ENCODE measurements at places on chromosomes 7 and 10.

- peak; percentile 5 for DNase-seq
These were observed 72.8 kb downstream of the CCNY start for GRCh38 chr10:35409094-35409582.

- no peak for DNase-seq
These were observed 491.4 kb downstream of the PLXNA4 start for GRCh38 chr7:132084776-132085388.

DNA sequence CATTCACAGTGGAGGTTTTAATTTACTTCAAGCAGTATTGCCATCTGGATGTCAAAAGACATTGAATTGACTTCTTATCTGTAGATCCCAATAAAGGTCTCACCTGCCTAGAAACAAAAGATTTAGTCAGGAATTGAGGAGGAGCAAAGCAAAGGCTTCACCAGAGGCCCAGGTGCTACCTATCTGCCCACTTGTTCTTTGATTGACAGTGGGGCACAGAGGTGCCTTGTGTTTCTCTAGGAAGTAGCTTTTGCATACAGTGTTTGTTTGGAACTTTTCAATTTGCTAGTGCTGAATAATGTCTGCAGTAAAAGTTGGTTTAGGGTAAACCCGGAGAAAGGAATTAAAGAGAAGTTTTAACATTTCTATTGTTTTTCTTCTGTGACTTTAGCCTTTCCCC, 40.4 kb downstream of the AUTS2 start:
- DNase-seq = no peak

DNA sequence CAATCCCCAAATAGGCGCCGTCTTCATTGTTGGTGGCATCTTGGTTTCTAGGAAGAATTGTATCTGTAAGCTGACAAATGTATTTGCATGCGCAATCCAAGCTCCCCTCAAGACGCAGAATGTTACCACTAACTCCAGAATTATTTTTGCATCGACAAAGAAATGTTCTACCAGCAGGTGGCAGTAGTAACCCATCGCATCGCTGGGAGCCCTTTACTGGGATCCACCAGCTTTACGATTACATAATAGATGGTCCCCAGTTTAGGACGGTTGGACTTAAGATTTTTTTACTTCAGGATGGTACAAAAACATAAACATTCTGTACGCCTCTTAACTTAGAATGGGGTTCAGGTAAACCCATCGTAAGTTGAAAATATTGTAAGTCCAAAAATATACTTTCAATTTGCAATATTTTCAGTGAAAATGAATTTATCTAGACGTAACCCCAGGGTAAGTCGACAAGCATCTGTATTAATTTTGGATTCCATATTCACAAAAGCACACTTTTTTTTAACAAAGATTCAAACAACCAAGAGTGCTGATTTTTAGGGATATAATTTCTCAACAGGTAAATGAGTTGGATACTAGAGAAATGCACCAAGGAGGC, 114.0 kb upstream of the COBL start:
- no peak for DNase-seq

GRCh38 chr7:1899196-1899595, 229.1 kb downstream of the ELFN1 start:
- DNase-seq = no peak

GRCh38 chr10:99527526-99528493, 4.9 kb upstream of the NKX2-3 start:
- DNase-seq = no peak

- DNase-seq = no peak
These were observed 132.5 kb downstream of the WDR37 start for GRCh38 chr10:1188558-1189135.

- DNase-seq = no peak
These were observed 38.5 kb upstream of the PSMG3 start for GRCh38 chr7:1608318-1608717.

GRCh38 chr7:101590663-101591435, 38.2 kb downstream of the MYL10 start:
- DNase-seq = no peak

- DNase-seq = no peak
These were observed 23.1 kb downstream of the MDFIC start for GRCh38 chr7:114944745-114945625.

GRCh38 chr7:128309976-128310375, 33.7 kb downstream of the RBM28 start:
- no peak for DNase-seq

- DNase-seq = no peak
These were observed at the start of gene CHST15 for GRCh38 chr10:124092860-124093773. CHST15 (minus strand) TSS chr10:124093598; CDS start chr10:124046212, 47,386 bp downstream.

GRCh38 chr10:43229208-43230061, 37.4 kb downstream of the RASGEF1A start:
- no peak for DNase-seq

GRCh38 chr7:133295484-133295883, 42.6 kb downstream of the EXOC4 start:
- DNase-seq = no peak

GRCh38 chr10:62083412-62084267, 182.1 kb downstream of the ARID5B start:
- DNase-seq = no peak

GRCh38 chr10:24901686-24902399, 50.6 kb downstream of the PRTFDC1 start:
- DNase-seq = no peak

GRCh38 chr7:22920672-22921071, 93.3 kb downstream of the HYCC1 start:
- no peak for DNase-seq

DNA sequence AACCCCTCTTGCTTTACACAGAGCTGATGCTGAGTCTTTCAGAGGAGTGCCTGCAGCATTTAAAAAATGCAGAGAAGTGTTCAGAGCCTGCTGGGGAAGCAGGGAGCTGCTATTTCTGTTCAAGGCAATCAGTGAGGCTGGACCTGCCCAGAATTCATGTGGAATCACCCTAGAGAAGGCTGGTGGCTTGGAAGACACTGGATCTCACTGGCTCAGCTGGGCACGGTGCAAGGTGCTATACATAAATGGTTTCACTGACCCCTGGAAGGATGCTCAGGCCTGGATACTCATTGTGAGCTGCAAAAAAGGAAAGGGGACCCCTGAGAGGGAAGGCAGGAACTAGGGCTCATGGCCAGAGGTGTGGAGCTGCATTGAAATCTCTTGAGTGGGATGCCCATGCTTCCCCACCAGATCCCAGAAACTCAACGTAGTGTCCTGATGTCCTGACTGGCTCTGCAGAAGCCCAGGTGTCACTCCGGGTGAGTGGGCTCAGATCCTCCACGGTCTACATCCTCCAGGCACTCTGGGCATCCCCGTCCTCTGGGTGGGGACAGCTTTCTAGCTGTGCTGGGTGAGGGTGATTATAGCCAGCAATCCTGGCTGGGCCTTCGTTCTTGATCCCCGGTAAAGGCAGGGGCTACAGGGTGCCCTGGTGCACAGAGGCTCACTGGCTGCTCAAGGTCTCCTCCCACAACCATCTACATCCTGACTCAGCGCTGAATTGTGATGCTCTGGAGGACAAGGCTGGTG, 77.2 kb upstream of the TNS3 start:
- no peak for DNase-seq

DNA sequence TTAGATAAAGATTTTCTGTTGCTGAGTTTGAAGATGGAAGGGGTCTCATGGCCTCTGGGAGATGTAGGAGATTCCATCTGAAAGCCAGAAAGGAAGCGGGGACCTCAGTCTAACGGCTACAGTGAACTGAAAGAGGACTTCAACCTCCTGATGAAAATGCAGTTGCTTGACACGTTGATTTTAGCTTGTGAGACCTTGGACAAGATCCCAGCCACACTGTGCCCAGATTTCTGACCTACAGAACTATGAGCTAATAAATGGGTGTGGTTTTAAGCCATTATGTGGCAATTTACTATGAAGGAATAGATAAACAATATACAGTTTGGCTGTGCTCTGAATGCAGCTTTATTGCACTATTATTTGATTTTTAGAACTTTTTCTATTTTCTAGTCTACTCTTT, 342.3 kb upstream of the SEMA3D start:
- DNase-seq = no peak

DNA sequence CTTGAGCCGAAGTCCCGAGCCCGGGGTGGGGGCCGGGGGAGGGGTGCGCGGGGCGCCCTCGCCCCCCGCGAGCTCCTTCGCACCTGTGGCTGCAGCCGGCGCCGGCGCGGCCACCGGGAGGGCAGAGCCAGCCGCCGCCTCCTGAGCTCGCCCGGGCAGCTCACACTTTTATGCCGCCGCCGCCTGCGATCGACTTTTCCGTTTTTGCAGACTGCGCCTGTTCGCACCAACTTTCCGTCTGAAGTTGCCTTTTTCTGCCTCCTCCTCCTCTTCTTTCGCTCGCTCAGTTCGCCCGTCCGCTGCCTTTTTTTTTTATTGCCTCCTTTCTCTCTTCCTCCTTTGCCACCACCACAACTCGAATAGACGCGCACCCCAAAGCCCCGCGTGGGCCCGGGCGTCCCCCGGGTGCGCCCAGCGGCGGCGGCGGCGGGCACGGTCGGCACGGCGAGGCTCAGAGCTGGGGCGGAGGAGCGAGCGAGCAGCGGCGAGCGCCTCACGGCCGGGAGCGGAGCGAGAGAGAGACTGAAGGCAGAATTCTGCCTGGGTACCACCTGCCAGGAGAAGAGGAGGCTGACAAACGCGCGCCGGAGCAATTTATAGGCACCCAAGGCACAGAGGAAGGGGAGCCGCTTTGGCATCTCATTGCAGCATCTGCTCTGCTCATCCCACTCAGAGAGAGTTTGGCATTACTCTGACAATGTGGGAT, at the start of gene C1QL3:
Gene C1QL3, minus strand, starts transcription at position 569 of the 706 bp plus-strand sequence. CDS start 814 bp downstream, outside the sequence.
- no peak for DNase-seq

- no peak for DNase-seq
These were observed 15.8 kb downstream of the NET1 start for GRCh38 chr10:5428133-5428532.

DNA sequence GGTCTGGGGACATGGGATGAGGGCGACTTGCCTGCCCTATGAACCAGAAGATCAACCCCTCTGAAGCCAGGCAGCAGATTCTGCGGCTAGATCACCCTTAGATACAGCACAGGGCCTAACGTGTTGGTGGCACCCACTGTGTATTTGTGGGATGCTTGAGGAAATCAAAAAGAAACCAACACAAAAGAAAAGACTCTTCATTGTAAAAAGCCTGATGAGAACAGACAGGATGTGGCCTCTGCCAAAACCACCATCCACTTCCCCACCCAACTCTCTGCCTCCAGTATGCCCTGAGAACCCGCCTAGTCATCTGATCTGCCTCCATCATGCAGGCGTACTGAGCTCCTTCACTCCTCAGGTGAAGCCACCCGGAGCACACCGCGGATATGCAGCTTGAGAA, 97.2 kb upstream of the INSYN2A start:
- no peak for DNase-seq

DNA sequence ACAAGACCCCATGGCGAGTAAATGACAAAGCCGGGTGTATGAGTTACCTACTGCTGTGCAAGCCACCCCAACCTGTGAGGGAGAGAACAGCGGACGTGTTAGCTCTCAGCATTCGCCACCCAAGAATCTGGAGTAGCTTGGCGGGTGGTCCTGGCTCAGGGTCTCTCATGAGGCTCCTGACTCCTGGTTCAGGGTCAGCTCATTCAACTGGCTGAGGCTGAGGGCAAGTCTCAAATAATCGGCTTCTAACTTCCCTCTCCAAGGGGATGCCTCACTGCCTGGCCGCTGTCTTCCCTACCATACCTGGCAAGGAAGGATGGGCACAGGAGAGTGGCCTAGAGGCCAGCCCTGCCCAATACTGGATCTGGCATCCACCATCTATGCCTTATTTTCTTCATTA, 94.2 kb downstream of the HTR5A start:
- DNase-seq = no peak

DNA sequence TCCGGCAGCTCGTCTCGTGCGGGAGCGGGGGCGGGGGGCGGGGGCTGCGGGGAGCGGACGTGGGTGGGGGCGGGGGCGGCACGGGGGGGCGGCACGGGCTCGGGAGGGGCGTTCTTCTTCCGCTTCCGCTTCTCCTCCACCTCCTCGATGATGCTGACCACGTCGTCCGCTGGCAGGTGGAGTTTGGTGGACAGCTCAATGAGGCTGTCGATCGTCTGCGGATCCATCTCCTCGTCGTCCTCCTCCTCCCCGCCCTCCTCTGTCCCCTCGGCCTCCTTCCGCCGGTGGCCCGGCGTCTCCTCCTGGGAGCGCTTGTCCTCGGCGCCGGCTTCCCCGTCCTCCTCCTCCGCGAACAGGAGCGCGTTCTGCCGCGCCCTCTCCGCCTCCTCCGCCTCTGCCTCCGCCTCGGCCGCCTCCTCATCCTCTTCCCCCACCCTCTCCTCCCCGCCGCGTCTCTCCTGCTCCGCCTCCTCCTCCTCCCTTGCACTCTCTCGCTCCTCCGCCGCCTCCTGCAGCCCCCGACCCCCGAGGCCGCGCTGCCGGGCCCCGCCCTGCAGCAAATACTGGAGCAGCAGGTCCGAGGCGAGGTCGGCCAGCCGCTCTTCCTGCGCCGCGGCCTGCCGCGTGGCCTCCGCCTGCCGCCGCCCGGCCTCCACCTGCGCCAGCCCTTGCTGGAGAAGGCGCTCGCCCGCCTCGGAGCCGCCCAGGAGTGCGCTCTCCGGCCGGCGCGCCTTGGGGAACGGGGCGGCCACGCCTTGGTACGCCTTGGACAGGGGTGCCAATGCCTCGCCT, 1.9 kb downstream of the VGF start:
- DNase-seq = no peak

GRCh38 chr7:106767498-106768323, 97.4 kb upstream of the PIK3CG start:
- DNase-seq = no peak

DNA sequence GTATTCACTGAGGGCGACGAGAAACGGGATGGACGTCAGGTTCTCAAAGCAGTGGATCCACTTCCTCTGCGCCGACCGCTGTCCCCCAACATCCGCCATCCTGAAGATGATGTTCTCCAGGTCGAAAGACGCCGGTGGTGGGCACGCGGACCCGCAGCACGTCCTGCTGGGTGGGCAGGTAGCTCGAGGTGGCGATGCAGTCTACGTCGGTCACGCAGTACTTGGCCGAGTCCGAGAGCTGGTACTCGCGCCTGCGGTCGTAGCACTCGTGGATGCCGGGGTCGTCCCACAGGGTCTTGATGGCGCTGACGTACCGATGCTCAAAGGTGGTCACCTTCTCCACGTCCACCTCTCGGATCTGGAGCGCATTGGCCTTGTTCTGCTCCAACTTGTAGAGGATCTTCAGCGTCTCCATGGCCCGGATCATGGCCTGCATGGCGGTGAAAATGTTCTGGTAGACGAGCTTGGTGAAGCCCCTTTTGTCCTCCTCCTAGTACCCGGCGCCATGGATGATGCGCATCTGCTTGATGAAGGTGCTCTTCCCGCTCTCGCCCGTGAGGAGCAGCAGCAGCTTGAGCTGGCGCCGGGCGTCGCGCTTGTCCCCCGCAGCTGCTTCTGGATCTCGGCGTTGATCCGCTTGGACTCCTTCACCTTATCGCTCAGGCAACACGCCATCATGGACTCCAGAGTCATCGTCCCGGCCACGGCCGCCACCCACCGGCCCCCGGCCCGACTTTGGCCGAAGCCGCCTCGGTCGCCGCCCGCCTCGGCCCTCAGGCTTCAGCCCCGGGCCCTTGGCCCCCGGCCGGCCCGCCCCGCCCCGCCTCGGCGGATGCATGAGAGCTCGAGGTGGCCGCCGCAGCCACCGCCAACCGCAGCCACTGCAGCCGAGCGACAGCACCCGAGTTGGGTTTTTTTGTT, 122.9 kb upstream of the KCTD7 start:
- no peak for DNase-seq

GRCh38 chr10:13745271-13745670, 158.5 kb downstream of the PRPF18 start:
- no peak for DNase-seq

GRCh38 chr10:110051487-110051886, 43.7 kb downstream of the ADD3 start:
- no peak for DNase-seq
